Omental fat pad (tissue), 4 donors: ENCODE measurements at places on chromosomes 5 and 9.

DNA sequence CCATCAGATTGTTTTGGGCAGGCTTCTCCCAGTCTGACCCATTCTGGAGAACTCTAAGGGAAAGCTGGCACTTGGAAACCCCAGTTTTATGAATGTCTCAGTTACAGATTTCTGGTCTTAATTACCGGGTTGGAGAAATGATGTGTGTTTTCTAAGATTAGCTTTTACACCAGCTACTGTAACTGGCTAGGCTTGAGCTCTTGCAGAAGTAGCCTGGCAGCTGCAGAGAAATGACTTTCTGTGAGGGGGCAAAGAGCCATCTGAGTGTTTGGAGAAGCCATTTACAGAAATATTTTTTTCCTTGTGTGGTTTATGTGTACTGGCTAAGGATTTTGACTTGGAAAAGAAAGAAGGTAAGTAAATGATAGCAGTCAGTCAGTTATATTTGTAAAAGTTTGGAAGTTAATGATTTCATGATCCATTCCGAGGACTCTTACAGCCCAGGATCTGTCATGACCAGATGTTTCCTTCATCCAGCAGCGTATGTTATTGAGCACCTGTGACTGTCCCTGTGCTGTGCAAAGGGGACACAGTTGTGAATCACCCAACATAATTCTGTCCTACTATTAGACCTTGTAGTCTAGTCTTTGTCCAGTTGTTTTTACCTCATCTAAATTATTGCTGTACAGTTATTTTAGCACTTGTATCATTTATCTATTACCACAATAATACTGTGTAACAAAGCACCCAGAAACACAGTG lies 53.7 kb upstream of the GDNF start:
- DNase-seq: no peak

DNA sequence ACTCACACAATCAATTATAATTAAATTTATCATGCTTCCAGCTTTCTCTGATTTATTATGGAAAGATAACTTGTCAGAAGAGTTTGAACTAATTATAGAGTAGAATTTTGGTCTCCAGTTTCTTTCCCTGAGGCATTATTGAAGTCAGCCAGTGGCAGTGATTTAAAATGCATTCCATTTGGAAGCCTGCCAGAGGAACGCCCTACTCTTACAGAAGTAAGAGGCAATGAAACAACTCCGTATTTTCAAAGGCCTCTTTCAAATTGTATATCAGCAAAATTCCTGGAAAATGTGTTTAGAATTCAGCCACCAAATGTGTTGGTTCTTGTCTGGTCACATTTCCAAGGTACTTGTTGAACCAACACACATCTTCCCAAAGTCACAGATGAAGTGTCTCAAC lies 640.9 kb downstream of the SEMA5A start:
- no peak for DNase-seq

DNA sequence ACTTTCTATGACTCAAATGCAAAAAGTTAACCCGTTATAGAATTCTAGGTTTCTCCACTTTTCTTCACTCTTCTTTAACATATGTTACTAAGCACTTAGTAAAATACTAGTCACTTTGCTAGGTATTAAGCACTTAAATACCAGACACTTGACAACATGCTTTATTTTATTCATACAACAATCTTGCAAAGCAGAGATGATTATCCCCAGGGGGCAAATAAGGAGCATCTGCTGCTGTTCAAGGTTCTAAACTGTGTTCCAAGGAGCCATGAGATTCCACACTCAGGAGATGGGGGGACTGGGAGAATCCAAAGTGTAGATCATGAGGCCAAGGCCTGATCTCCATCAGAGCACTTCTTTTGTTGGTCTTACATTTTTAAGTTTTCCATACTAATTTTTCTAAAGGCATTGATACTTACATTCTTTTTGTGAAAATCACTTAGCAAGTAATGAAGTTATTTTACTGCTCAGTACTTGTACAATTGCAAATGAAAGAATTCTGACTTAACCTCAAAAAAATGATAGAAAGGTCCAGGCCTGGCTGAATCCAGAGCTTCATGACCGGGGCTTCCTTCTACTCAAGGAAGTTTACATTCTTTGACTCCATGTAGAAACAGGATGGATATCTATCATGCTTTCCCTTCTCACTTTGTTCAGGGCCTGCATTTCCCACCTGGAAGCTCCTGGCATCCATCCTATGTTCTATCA lies 504.4 kb upstream of the WWC1 start:
- DNase-seq: no peak

GRCh38 chr5:1652873-1653697 lies 129.3 kb upstream of the LPCAT1 start:
- no peak for DNase-seq

DNA sequence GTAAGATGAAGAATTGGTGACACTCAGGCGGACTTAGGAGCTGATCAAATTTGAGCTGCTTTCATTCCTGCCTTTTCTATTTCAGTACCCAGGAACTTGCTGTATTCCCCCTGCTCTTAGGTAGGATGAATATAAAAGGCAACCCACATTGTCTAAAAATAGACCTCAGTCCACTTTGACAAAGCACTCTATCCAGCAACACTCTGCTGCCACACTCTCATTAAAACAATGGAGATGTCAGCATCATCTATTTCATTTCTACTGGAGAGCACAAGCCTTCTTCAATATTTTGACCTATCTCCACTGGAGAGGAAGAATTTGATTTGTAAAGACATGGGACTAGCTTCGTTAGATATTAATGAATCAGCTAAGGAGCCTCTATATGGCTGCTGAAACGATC lies 468.4 kb downstream of the PTPRD start:
- DNase-seq: no peak
